ENCODE measurements at places on chromosomes 13 and 19.

DNA sequence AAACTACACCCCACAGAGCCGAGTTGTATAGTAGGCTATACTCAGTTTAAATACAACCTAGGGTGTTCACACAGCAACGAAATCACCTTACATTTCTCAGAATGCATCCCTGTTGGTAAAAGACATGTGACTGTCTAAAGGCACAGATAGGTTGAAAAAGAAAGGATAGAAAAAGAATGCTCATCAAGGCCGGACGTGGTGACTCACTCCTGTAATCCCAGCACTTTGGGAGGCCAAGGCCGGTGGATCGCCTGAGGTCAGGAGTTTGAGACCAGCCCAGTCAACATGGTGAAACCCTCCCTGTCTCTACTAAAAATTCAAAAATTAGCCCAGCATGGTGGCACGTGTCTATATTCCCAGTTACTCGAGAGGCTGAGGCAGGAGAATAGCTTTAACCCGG, 3.8 kb upstream of the IL17D start:
- DNase-seq, result no peak

- no peak for DNase-seq
Measured at GRCh38 chr19:47581605-47582319, 8.8 kb upstream of the ZNF541 start.

DNA sequence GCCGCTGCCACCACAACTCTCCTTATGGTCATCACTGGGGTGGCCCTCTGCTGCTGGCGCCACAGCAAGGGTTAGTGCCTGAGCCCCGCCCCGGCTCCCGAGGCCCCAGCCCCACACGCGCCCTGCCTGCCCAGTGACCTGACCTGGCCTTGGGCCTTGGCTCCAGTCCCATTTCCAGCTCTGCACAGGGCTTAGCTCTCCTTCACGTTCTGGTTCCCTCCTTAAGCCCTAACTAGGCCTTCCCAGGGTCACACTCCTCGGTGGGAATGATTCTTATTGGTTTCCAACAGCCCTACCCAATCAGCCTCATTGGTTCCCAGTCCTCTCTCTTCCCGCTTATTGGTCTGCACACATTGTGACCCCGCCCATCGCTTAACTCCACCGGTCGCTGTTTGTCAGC, 5.8 kb downstream of the KIRREL2 start:
- no peak for DNase-seq

DNA sequence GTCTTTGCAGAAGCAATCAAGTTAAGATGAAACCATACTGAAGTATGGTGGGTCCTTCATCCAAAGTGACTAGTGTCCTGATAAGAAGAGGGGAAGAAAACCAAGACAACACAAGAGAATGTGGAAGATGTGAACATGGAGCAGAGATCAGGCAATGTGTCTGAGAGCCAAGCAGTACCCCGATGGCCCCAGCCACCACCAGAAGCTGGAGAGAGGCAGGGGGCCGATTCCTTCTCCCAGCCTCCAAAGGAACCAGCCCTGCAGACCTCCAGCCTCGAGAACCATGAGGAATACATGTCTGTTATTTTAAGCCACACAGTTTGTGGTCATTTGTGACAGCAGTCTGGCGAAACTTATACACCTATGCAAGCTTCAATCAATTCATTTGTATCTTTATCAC, 93.2 kb downstream of the IRS2 start:
- no peak for DNase-seq

Data from occipital lobe (tissue), 3 donors.